ENCODE measurements at places on chromosomes 7 and 10.

DNA sequence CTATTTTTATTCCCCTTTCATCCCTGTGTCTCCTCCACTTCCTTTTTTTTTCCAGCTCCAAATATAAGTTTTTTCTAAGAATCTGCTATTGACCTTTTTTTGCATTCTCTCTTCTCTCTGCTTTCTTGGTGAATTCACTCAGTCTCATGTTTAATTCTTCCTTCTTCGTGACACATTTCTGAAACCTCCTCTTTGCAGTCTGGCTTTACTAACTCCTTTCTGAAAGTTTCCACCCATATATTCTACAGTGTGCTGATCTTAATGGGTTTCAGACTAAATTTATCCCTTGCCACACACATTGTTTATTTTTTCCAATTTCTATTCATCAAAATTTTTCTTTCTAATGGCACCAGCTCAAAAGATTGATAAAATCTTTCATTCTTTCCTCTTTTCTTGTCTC is 47.8 kb upstream of the CALD1 start:
- DNase-seq = no peak

- no peak for DNase-seq
Measured at GRCh38 chr10:101831169-101831811, 12.3 kb downstream of the KCNIP2 start.

DNA sequence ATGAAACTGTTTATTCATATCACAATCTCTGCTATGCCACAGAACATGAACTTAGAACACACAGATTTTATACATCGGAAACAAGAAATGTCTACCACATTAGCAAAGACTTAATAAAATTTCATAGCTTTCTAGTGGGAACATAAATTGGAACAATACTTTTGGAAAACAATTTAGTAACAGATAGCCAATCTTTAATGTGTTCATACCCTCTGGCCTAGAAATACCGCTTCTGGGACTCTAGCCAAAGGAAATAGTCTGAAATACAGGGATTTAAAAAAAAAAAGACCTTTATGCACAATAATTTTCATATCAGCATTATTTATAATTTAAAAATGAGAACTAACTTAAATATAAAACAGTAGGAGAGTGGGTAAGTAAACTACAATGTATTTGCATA is 168.5 kb downstream of the PLXNA4 start:
- DNase-seq = no peak

DNA sequence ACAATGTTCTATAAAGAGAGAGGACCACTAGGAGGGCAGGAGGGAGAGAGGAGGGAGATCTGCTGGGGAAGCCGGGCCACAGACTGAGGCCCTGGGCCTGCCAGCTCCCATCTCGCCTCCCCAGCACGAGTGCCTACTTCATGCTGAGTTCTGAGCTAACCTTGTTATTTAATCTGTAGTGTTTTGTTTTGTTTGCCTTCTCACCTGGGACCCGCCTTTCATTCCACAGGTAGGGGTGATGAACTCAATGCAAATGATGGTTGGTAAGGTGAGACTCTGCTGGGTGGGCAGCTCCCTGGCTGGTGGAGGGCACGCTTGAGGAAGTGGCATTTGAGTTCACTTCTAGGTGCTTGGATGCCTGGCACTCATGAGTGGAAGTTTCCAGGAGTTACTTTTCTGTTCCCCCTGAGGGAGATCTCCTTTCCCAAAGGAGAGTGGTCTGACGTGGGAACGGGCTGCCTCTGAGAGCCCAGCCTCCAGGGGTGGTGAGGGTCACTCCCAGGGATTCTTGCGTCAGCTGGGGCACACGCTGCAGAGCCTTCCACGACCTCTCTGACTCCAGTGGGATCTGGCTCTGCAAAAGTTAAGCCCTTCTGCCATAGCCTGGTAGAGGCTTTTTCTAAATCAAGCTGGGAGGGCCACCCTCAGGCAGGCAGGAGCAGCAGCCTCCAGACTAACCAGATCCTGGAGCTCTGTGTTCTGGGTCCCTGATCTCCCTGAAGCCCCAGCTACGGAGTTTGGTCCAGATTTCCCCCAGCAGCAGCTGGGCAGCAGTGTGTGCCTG is 22.4 kb downstream of the UBTD1 start:
- DNase-seq = no peak

DNA sequence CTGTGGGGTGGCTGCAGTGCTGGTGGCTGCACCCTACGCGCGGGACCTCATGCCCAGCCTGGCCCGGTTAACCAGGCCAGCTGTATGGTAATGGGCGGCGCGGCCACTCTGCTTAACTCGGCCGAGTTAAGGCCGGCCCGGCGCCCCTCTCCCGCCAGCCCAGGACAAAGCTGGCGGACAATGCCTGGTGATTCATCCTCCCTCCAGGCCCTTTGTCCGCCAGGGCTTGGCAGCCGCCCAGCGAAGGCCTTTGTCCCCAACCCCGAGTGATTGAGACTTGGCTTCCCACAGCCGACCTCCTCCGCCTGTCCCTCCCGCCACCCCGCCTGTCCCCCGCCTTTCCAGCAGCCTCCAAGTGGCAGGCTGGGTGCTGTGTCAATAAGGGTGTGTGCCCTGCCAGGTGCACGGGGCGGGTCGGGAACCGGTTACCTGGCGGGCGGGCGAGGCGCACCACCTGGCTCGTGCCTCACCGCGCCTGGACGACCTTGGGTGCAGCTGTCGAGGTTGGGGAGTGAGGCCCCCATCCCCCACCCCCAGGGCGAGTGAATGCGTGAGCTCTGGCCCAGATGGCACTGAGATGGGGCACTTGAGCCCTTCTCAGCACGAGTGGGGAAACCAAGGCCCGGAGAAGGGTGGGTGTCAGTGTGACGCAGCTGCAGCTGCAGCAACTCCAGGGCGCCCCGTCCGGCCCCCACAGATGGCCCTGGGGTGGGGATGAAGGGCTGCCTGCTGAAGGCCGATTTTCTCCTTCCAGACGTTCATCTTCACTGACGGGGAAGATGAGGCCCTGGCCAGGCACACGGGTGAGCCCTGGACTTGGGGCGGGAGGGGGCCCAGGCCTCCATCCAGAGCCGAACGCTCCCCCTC is 4.6 kb downstream of the LFNG start:
- DNase-seq = no peak

DNA sequence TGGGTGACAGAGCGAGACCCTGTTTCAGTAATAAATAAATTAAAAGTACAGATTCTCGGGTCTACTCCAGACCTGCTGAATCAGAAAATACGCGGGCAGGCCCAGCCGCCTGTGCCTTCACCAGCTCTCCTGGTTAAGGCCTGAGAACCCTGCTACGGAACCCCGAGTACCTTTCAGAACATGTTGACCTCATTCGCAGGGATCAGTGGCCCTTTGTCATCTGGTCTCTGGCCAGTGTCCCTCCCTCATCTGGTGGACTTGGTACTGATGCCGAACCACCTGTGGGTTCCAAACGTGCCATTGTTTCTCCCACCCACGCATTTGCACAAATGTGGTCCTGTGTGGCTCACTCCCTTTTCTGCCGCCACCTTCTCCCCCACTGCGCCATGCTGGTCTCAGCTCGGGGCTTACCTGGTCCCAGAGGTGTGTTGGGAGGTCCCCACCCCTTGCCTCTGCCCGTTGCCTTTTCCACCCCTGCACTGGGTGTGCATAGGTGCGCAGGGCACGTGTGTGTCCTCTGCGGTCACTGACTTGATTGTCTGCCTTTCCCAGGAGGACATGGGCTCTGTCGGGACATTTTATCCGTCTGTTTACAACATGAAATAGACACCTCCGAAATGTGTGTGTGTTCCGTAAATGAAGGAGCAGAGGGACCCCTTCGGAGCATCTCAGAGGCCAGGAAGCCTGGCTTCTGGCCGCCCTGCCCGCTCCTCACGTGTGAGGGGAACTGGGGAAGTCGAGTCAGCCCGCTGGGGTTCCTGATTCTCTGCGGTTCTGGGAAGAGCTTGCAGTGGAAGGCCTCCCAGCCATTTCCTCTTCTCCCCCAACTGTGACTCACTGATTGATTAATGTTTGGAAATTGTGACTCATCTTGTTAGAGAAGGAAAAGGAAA is 135.2 kb downstream of the CUX1 start:
- no peak for DNase-seq

DNA sequence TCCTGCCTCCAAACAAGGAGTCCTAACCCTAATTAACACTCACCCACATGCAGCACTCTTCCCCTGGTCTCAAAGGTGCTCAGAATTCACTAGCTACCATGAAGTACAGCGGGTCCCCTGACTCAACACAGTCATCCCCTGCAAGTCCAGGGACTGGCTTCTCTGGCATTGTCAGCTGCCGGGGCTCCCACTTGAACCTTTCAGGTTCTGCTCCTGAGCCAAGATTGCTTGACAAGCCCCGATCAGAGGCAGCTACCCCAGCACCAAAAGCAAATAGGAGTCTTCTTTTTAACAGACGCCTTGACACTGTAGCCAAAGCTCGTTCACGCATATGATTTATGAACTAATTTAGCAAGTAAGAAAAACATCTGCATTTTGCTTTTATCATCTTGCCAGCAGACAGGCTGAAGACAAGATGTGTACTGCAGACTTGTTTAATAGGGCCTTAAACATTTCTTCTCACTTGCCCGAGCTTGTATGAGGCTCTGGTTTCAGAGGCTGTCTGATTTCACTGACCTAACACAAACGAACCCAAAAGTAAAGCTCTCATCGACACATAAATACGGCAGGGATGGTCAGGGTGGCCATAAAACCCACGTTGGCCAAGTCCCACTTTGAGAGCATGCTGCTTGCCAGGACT is 67.6 kb upstream of the ADAM12 start:
- no peak for DNase-seq

Measured in activated CD4-positive, alpha-beta T cell treated with anti-CD3 and anti-CD28 coated beads, Interleukin-2, amount 50 U/mL, for 1 hour (primary cell).